ENCODE measurements at places on chromosomes 6 and 20. TPM values are rescaled to one million over a fixed set of nuclear protein-coding genes. Genes with fewer than 3 reads are reported as not detected.
A peak's percentile ranks its signal among the peaks of the same experiment; 100 is the strongest.

- DNase-seq = no peak
Measured at GRCh38 chr6:112806163-112806865, 459.2 kb downstream of the RFPL4B start.

DNA sequence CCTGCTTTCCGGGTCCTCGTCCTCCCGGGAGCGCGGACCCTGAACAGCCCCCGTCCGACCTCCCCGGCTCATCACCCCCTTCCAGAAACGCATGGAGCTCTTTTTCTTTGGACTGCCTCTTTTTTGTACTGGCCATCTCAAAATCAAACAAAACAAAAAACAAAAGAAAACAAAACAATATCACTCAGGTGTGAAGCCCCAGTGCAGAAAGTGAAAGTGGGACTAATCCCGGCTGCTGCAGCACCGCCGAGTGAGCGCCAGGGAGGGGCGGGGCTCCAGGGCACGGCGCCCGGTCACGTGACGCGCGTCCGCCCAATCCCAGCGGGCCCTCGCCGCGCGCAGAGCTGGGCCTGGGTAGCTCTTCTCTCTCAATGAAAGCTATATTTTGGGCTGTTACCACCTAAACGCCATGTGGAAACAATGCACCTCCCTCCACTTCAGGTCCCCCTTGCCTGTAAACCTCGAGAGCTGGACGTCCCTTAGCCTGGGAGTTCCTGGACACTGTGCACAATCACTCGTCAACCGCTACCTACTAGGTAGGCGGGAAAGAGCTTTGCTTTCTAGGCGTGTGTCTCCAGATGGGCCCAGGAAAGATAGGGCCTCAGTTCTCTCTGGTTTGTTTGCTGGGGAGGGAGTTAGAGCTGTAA lies 93.7 kb upstream of the PRDM1 start:
- DNase-seq = peak; percentile 60

GRCh38 chr6:128657181-128657580 lies 136.8 kb upstream of the PTPRK start:
- no peak for DNase-seq

DNA sequence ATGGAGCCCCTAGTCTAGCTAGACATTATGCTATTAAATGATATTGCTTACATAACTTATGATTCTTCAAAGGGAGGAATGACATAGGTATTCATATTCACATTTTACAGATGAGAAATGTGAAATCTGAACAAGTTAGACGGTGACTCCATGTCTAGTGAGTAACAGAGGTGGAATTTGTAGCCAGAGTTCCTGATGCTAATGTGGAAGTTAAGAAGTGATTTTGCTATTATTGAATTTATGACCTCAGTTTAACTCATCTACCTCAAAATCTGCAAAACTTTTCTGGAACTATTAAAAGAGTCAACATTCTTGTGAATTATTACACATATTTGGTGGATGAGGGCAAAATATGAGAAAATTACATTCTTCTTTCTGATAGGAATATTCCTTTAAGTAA lies 347.6 kb upstream of the MMS22L start:
- DNase-seq = no peak

- DNase-seq = no peak
Measured at GRCh38 chr20:54497931-54498718, 22.7 kb downstream of the DOK5 start.

Gene PIM1
- 9.2 TPM for total RNA-seq

Gene ANKEF1
- 4.4 TPM for total RNA-seq

Gene ACTL10
- not detected for total RNA-seq

Measured in H4 (cell line).